ENCODE measurements at places on chromosomes 6 and 20.

- peak; percentile 49 for DNase-seq
Measured at GRCh38 chr6:150685860-150686259, 86.2 kb downstream of the PLEKHG1 start.

DNA sequence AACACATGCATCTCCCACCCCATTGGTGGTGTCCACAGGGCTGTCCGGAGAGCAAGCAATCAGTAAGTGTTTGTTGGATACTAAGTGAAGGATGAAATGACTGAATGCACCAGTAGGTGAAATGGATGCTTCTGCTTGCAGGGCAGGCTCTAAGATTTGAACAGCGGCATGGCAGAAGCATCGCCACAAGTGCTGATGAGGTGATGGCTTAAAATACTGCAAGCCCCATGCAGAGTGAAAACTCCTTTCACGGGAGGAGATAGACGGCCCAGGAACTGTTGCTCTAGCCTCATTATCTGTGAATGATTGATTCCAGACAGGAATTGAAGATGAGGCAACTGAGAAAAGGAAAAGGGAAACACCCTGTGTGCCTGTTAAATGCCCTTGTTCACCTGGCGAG, 158.9 kb downstream of the LY86 start:
- no peak for DNase-seq

GRCh38 chr6:33993653-33994471, 152.0 kb downstream of the GRM4 start:
- no peak for DNase-seq

DNA sequence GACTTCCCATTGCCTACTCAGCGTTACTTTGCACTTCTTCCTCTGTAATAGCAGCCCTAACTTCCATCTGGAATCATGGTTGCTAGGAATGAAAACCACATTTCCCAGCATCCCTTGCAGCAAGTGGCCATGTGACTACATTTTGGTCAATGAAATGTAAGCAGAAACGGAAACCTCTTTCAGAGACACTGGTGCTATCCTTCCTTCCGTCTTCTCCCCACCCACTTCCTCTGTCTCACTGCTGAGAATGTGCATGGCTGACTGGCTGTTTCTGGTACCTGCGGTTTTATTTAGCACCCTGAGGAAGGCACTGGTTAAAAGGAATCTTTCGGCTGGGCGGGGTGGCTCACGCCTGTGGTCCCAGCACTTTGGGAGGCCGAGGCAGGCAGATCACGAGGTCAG, 107.4 kb downstream of the SCML4 start:
- peak; percentile 56 for DNase-seq

GRCh38 chr6:53850527-53850926, 55.7 kb downstream of the LRRC1 start:
- no peak for DNase-seq

- DNase-seq, result peak; percentile 86
Measured at GRCh38 chr6:89411145-89412070, 665 bp downstream of the RRAGD start.

GRCh38 chr6:144378437-144378836, 93.3 kb downstream of the UTRN start:
- DNase-seq, result no peak

- peak; percentile 54 for DNase-seq
Measured at GRCh38 chr6:169424821-169425240, 171.2 kb upstream of the THBS2 start.

DNA sequence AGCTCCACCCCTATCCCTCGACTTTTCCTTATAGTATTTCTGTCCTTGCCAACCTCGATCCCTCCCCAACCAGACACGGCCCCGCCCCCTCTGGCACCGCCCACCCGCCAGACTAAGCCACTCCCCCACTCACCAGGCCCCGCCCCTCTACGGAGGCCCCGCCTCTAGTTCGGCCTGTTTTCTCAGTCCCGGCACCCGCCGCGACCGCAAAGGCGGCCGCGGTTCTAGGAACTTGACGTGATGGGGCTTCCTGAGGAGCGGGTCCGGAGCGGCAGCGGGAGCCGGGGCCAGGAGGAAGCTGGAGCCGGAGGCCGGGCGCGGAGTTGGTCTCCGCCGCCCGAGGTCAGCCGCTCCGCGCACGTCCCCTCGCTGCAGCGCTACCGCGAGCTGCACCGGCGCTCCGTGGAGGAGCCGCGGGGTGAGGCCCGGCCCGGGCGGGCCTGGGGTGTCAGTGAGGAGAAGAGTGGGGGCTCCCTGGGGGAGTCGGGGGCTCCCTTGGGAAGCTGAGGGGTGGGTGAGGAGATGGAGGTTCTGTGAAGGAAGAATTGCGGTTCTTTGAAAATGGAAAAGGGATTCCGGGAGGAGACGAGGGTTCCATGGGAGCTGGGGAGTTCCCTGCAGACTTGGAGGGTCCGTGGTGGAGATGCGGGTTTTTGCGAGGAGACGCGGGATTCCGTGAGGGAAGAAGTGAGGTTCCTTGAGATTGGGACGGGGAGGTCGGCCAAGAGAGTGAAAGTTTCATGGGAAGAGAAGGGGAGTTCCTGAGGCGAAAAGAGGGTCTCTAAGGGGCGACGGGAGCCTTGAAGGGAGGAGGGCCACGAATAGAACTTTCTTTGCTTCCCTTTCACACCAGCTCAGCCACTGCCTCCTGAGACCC, at the start of gene ACSS2:
Gene ACSS2, plus strand, starts transcription at position 207 of the 877 bp plus-strand sequence. Its CDS starts 34 bp downstream, at position 241.
- no peak for DNase-seq

GRCh38 chr20:31638317-31638716, 605 bp downstream of the COX4I2 start:
- DNase-seq, result no peak

GRCh38 chr20:34624629-34625028, 52.3 kb downstream of the PIGU start:
- DNase-seq, result no peak

DNA sequence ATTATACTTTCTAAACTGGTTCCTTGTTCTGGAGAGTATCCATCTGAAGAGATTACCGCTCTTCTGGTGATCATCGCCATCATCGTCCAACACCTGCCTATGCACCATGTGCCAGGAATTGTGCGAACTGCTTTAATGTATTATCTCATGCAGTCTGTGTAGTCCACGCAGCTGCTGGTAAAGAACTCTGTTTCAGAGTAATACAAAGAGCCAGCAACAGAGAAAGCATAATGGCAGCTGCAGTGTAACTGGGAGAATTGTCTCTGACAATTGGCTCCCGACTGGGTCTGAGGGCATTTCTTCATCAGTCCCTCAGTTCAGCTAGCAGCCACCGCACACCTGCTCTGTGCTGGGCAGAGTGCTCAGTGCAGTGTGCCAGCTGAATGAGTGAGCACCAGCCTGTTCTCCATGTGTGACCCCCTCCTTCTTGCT, 383.4 kb downstream of the GRIK2 start:
- no peak for DNase-seq

GRCh38 chr6:18601516-18602020, 214.4 kb downstream of the RNF144B start:
- DNase-seq, result no peak

DNA sequence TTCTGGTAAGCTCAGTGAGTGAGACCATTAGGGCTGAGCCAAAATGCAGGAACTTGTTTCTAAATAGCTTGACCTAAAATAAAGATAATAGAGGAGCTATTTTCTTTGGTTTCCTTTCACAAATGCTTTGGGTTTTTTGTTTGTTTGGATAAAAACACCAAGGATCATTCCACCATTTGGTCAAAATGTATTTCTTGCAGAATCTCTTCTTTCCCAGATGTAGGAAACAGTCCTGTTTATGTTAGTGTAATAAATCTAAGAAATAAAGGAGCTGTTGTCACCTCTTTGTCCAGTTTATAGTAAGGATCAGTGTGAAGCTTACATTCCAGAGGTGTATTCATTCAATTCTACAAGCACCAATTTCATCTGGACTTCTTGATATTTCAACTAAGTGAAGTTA, 297.8 kb downstream of the GJA1 start:
- DNase-seq, result no peak

DNA sequence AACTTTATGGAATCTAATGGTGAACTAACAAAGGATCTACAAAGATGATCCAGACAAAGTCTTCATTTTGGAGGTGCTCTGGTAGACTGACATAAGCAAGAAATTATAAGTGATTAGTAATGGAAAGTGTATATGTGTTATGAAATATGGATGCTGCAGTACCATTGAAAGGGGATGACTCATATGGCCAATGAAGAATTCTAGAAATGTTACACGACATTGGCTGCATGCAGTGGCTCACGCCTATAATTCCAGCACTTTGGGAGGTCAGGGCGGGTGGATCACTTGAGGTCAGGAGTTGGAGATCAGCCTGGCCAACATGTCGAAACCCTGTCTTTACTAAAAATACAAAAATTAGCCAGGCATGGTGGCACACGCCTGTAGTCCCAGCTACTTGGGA, 23.5 kb downstream of the CFAP206 start:
- no peak for DNase-seq

GRCh38 chr6:115838763-115839401, 221.8 kb downstream of the FRK start:
- DNase-seq, result peak; percentile 40

GRCh38 chr6:2111162-2111677, 134.2 kb downstream of the GMDS start:
- no peak for DNase-seq

DNA sequence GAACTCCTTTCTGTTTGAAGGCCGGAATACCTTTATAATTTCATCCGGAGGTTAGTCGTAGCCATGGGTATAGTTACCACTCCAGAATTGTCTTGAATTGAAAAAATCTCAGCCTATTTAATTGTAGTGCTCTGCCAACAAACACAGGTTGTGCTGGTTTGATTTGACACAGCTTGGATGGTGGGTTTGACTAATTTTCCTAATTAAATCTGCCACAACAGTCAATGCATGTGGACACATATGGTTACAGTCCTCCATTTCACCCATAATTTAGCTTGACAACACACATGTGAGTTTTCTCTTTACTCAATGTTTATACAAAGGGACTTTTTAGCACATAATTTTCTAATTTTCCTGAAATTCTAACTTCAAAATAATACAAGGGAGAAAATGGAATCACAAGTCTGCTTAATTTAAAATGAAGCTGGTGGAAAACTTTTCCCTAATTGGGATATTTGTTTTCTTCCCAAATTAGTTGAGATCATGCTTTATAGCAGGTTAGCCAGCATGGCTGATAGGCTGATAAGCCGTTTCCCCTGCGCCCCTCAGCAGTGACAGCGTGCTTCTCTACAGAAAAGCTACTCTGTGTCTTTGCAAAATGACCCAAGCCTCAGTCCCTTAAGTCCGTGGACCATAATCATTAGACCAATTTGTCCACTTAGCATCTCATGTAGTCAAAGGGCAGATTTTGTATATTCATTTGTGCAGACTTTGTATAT, 463.5 kb upstream of the FLRT3 start:
- no peak for DNase-seq

GRCh38 chr20:29119141-29119540, 2138.3 kb upstream of the DEFB115 start:
- DNase-seq, result no peak

- peak; percentile 8 for DNase-seq
Measured at GRCh38 chr6:52098721-52099120, 11.3 kb upstream of the PKHD1 start.

- peak; percentile 26 for DNase-seq
Measured at GRCh38 chr6:56891754-56892153, 63.2 kb upstream of the BEND6 start.

DNA sequence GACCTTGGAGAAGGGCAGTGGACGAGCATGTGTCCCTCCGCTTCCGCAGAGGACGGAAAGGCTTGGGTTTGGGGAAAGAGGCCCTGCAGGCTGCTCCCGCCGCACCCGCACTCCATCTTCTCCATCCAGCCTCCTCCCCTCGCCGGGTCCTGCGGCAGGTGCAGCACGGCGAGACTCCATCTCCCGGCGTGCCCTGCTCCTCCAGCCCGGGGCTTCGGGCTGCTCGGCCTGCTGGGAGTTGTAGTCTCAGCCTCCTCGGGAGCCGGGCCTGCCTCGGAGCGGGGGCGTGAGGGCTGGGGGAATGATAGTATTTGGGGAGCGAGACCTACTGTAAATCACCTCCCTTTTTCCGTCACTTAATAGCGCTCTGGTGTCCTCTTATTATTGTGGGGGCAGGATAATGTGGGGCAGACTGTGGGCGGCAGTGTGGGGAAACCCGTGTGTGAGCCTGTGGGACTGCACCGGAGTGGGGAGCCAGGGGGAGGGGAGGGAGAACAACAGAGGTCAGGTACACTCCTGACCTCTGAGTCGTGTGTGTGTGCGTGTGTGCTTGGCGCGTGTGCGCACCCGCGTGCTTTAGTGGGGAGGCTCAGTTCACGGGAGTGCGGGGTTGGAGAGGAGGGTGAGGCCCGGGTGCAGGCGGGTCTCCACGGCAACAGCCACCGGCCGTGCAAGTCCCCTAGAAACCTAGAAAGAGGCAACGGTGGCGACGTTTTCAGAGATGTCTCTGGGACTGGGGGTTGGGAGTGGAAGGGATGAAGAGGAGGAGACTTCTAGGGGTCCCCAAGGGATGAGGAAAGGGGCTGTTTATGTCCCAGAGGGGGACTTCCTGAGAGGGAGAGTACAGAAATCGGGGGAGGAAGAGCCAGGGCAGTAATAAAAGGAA, 4.1 kb downstream of the TTBK1 start:
- no peak for DNase-seq

DNA sequence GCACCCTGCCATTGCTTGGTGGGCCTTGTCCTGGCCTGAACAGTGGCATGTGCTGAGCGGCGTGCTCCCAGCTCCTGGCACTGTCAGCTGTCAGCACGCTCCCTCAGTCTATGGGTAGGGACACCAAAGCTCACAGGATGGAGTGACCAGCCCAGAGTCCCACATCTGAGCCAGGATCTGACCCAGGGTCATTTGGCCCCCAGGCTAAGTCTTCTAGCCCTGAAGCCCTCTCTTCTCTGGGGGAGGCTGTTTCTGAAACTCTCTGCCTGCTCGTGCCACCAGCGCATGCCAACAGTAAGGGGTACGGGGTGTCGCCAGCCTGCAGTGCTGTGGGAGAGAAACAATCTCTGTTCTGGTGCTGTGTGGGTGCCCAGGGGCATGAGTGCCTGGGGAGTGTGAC, 37.1 kb downstream of the CDH4 start:
- no peak for DNase-seq

DNA sequence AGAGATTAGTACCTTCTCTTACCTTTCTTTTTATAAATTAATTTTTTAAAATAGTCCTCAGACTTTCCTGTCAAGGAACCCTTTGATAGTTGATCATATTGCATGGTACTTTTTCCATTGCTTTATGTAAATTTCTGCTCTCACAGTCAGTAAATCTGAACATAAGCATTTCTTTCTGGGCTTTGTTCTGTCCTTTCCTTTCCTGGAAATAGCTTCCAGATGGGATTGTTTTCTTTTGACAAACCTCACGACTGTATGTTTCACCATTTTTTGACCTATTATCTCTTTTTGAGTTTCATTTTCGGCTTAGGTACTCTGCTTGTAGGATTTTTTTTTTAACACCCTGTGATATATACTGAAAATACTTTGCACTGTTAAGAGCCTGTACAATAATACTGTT, 32.6 kb downstream of the UTRN start:
- DNase-seq, result no peak

GRCh38 chr20:38143238-38143645, 21.8 kb downstream of the TGM2 start:
- DNase-seq, result no peak

DNA sequence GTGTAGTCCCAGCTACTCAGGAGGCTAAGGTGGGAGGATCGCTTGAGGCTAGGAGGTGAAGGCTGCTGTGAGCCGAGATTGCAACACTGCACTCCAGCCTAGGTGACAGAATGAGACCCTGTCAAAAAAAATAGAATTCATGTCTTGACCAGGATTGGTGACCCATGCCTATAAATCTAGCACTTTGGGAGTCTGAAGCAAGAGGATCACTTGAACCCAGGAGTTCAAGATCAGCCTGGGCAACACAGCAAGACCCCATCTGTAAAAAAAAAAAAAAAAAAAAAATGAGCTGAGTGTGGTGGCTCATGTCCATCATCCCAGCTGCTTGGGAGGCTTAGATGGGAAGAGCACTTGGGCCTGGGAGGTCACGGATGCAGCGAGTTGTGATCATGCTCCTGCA, 34.3 kb downstream of the GINM1 start:
- no peak for DNase-seq
